ENCODE measurements at places on chromosomes 7 and 10.

GRCh38 chr10:49679480-49679893 lies at the start of gene C10orf53:
TSS of gene C10orf53 (plus strand) at chr10:49679651. CDS start at chr10:49679698, 47 bp downstream.
- peak; percentile 8 for DNase-seq

- DNase-seq, result no peak
Measured at GRCh38 chr10:14648946-14649345, 125.8 kb downstream of the FAM107B start.

- DNase-seq, result peak; percentile 65
Measured at GRCh38 chr7:131692131-131692960, 135.9 kb upstream of the PODXL start.

DNA sequence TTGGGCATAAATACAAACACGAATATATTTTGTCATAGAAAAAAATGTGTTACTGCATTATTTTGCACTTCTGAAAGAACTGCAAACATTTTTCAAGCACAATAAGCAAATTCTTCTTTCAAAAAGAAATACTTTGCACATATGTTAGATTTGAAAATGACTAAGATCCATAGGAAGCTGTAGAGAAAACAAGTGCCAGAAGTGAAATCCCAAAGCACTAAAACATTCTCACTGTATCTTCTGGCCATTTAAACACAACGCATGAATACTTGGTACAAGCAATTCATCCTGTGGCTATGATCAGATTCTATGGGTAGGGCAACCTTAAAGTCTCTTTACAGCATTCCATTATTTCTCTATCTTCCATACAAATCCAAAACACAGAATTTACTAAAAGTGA lies 225.4 kb upstream of the IMMP2L start:
- DNase-seq, result no peak

DNA sequence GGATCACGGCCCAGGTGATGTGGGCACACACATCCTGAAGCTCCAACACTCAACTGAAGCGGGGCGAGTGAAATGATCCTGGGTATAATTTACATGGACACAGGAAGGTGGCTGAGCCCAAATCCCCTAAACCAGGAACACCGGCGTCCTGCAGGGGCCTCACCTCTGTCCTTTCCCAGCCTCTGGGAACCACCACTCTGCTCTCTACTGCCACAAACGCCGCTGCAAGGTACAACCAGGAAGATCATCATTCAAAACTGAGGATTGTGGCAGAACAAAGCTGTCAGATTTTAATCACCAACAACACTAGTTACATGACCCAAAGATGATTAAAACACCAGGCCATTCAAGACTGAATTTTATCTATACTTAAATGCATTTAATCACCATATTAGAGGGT lies 104.0 kb downstream of the DIP2C start:
- DNase-seq, result no peak

DNA sequence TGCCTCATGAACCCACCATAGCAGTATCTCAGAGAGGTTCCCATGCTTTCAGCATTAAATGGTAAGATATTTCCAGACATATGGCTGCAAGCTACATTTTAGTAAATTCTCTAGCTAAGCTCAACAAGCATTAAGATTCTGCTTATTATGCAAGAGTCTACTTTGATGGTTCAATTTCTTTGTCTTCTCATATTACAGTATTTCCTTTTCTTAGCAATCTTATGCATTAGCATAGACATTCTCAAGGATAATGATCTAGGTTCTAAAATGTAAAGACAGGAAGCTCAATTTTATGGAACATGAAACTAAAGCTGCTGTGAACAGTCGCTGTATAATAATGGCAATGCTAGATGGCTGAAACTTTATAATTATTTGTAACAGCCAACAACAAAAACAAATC lies 39.2 kb downstream of the MEOX2 start:
- no peak for DNase-seq
